ENCODE measurements at places on chromosomes 7 and 10.

DNA sequence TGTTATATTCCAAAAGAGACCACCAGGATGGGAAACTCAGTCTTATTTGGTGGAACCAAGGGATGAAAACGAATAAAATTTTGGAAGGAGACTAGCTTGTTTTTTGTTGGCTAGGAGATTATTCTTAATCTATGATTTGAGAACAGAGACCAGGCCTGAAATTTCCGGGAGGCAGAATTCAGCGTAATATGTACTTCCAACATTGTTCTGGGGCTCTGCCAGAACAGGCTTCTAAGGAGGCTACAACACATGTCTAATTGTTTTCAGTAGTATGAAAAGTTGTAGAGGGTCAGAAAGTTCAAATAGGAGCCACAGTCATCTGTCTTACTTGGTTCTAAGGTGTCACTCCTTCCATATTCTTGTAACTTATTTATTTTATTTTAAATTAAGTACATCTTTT, 1.7 kb downstream of the DDX21 start:
- DNase-seq: no peak

- peak; percentile 25 for DNase-seq
These were observed 2.1 kb downstream of the PCOLCE start for GRCh38 chr7:100604028-100604975.

DNA sequence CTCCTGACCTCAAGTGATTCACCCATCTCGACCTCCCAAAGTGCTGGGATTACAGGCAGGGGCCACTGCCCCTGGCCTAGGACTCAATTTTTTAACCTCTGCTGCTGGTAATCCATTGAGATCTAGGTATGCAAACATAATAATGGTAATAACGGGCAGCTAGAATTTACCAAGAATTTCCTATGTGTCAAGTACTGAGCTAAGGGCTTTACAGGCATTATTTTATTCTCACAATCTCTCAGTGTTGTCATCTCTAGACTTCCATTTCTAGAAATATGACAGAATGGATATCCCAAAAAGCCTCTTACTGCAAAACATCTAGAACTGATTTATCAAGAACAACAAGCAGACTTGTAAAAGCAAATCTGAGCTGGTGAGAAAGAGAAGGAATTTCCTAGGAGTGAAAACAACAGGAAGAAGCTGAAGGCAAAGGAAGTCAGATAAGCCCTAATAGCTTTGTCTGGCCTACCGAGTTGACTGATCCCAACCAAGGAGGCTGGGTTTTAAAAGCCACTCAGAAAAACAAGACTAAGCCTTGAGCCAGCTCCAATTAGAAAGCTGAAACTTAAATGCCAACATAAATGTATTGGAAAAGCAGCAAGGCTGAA, 70.6 kb downstream of the CCDC71L start:
- no peak for DNase-seq

DNA sequence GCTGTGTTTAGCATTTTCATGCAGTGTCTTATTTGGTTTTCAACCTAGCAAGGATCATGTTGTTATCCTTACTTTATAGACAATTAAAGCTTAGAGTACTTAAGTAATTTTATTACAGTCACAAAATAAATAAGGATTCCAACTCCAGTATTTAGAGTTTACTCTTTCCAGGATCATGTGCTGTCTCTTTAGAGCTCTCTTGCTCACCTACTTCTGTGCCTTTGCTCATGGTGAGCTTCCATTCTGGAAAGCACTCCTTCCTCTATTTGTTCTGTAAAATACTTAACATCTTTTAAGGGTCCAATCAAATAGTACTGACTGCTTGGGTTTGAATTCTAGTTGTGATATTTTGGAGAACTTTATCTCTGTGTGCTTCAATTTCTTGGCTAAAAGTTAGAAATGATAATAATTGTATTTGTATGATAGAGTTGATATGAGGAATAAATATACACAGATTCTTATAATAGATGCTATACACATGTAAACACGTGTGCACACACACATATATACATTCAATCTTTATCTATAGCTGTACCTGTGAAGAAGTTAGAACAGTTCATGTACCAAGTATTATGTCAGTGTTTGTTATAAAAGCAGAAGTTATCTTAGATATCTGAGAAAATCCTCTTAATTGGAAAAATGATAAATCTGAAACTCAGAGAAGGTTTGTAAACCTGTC, 18.2 kb upstream of the CALCR start:
- DNase-seq: no peak

- DNase-seq: no peak
These were observed 445.2 kb downstream of the KCNMA1 start for GRCh38 chr10:77192402-77192801.

- no peak for DNase-seq
These were observed 102.0 kb downstream of the GRK5 start for GRCh38 chr10:119309423-119309770.

DNA sequence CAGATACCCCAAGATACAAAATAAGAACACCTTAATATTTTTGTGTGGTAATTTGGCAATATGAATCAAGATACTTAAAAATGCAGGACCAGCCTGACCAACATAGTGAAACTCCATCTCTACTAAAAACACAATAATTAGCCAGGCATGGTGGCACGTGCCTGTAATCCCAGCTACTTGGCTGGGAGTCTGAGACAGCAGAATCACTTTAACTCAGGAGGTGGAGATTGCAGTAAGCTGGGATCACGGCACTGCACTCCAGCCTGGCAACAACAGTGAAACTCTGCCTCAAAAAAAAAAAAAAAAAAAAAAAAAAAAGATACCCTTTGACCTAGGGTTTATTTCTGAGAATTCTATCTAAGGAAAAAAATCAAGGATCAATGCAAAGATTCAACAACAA, 450.7 kb downstream of the SORCS1 start:
- no peak for DNase-seq

DNA sequence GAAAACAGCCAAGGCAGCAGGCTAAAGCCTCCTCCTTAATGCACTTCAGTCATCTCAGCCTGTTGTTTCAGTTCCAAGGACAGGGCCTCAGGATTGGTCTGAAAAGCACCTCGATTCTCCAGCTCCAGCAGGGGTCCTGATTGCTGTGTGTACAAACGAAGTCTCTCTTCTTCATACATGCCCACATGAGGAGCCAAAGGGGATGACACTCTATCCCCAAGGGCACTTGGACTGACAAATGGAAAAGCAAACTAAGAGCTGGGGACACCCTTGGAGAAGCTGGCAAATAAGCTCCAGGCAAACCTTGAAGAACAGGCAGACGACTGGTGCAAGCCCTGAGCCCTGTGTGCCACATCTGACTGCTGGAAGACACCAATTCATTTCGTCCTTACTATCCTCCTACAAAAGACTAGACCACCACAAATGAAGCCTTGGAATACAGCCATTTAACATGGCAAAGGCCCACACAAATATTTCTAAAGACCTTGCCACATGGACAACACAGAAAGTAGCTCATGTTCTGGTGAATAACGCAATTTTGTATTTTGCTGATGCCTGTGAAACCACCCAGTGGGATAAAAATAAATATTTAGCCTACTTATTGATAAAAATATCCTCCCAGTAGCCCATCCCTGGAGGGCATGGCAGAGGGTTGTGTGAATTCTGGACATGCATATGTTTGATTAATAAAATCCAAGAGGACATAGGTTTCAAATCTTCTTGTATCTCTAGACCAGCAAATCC, 61.9 kb downstream of the PARD3 start:
- no peak for DNase-seq

GRCh38 chr7:70775570-70776156, 356.3 kb upstream of the GALNT17 start:
- no peak for DNase-seq

DNA sequence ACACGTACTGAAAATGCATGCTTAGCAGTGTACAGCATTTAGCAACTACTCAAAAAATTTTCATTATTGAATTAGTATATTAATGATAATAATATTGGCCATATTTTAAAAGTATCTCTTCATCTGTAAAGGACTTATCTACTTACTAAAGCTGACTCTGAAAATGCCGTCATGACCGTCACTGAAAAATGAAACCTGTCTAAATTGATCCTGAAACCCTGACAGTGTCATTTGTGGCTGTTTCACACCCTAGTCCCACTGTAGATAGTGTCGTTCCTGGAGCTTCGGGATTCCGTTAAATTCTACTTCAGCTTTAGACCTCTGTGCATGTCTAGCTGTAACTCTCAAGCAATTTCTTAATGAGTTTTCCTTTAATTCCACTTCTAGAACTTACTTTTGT, 35.8 kb upstream of the EZH2 start:
- DNase-seq: no peak

Measured in KG1 (cell line).